ENCODE measurements at places on chromosomes 3 and 15. TPM values are rescaled to one million over a fixed set of nuclear protein-coding genes. Genes with fewer than 3 reads are reported as not detected.

DNA sequence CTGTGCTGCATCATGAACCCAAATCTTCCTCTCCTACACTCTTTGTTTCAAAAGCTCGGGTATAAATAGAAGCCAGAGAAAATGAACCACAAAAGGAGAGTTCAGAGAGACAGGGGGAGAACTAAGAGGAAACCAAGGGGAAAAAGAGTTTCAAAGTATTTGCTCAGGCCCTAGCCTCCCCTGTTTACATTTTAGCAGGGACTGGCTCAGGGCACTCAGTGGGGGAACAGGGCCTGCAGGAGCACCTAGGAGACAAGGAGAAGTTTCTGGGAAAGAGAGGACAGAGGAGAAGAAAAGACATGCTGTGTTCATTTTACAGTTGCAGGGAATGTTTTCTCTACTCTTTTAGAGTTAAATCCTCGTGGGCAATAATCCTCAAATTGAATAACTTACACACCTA is 8.5 kb upstream of the IL17RD start:
- no peak overlapping the region for H3K4me3 ChIP-seq
- H3K4me1 ChIP-seq = no peaks in the 10 kb centered on the region
- no peak overlapping the region for H3K27ac ChIP-seq
- no peaks in the 10 kb centered on the region for H3K27me3 ChIP-seq
- no peak for DNase-seq

DNA sequence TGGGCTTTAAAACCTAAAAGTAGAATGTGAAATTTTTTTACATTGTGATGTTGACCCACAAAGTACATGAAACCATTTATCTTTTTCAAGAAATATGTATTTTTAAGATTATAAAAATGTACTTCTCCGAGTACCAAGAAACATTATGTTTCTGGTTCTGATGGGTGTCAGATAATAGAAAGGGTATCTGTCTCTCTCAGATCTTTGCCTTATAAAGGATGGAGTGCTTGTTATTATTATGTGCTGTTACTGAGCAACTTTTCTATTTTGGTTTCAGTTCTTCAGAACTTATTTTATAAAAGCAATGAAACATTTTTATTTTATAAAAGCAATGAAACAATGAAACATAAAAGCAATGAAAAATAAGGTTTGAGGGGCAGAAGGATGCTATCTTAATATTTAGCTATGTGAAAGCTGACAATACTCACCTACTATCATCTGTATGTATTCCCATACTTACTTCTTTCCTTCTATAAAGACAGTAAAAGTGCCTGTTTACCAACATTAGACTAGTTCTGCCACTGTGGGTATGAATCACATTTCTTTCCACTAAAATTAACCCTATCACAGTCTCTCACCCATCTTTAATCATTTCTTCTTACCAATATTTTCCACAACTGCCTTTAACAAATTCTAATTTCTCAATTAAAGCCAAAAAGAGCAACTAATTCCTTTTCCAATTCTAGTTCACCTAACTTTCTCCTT is 540.7 kb upstream of the KCNMB2 start:
- no peaks in the 10 kb centered on the region for H3K4me1 ChIP-seq
- no peak for DNase-seq
- no peak overlapping the region for H3K4me3 ChIP-seq
- no peak overlapping the region for H3K27ac ChIP-seq
- H3K27me3 ChIP-seq = no peaks in the 10 kb centered on the region

GRCh38 chr3:117144853-117145252 is 435.3 kb downstream of the TUSC7 start:
- H3K4me3 ChIP-seq = no peak overlapping the region
- H3K36me3 ChIP-seq = no peaks in the 10 kb centered on the region
- no peaks in the 10 kb centered on the region for H3K4me1 ChIP-seq
- no peaks in the 10 kb centered on the region for H3K27me3 ChIP-seq
- H3K27ac ChIP-seq = no peak overlapping the region

DNA sequence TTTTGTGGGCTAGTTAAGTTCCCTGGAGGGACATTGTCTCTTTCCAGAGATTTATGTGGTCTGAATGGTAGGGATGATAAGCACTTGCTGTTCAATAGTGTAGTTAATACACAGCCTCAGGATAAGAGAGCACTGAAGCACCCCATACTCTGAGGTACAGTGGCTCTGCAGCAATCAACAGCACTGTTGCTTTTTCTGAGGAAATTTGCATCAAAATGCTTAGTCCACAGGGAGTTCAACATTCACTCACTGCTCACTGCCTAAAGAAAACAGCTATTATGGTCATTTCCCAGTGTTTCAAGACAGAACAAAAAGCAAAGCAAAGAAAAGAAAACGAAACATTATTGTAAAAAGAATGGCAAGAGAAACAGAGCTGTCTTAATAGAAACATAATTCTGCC is 441.9 kb downstream of the PLOD2 start:
- no peaks in the 10 kb centered on the region for H3K36me3 ChIP-seq
- DNase-seq = no peak
- H3K27ac ChIP-seq = no peak overlapping the region
- no peak overlapping the region for H3K4me3 ChIP-seq
- no peaks in the 10 kb centered on the region for H3K27me3 ChIP-seq
- no peaks in the 10 kb centered on the region for H3K4me1 ChIP-seq

Gene CATSPER2
- total RNA-seq = 3.6 TPM

- no peaks in the 10 kb centered on the region for H3K36me3 ChIP-seq
- H3K4me3 ChIP-seq = no peak overlapping the region
- H3K4me1 ChIP-seq = no peaks in the 10 kb centered on the region
- no peaks in the 10 kb centered on the region for H3K27me3 ChIP-seq
- DNase-seq = no peak
Observed at GRCh38 chr15:28890711-28891495, 5.1 kb downstream of the APBA2 start.

Gene GXYLT2
- total RNA-seq = 5.6 TPM

DNA sequence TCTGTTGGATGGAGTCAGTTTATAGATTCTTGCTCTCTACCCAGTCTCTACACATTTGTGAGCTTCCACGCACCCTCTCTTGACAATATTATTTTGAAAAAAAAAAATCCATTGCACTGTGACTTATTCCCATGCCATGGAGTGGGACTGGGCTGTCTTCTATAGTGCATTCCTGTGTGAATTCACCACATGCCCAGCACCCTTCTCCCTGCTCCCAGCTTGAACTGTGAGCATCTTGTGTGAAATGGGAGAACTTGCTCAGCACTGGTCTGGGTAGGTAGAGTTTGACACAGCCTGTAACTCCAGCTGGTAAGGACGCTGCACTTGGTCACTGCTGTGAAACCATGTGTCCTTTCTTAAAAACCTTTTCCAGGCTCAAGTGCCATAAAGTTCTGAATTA is 91.9 kb downstream of the ARNT2 start:
- H3K4me3 ChIP-seq = no peak overlapping the region
- peaks cover 3% of the 10 kb centered on the region for H3K4me1 ChIP-seq
- no peaks in the 10 kb centered on the region for H3K27me3 ChIP-seq
- DNase-seq = no peak
- H3K27ac ChIP-seq = no peak overlapping the region
- H3K36me3 ChIP-seq = no peaks in the 10 kb centered on the region

DNA sequence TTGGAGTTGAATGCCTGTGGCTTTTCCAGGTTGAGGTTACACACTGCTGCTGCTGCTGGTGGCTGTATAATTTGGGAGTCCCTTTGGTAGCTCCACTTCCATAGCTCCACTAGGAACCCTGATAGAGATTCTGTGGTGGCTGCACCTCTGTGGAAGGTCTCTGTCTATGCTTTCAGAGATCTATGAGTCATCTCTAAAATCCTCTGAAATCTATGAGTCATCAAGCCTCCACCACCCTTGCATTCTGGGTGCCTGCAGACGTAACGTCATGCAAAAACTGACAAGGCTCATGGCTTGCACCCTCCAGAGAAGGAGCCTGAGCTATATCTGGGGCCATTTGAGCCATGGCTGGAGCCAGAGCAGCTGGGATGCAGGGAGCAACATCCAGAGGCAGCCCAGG is 1037.0 kb upstream of the CFAP20DC start:
- H3K4me3 ChIP-seq = no peak overlapping the region
- peaks cover 11% of the 10 kb centered on the region for H3K4me1 ChIP-seq
- peaks cover 5% of the 10 kb centered on the region for H3K27me3 ChIP-seq
- DNase-seq = peak; percentile 32
- H3K27ac ChIP-seq = no peak overlapping the region

GRCh38 chr3:183210341-183210740 is 42.7 kb upstream of the B3GNT5 start:
- H3K4me3 ChIP-seq = no peak overlapping the region
- no peak for DNase-seq
- H3K36me3 ChIP-seq = no peaks in the 10 kb centered on the region

GRCh38 chr3:100540791-100541334 is 48.4 kb downstream of the TMEM45A start:
- no peaks in the 10 kb centered on the region for H3K36me3 ChIP-seq
- H3K4me3 ChIP-seq = no peak overlapping the region
- H3K27ac ChIP-seq = no peak overlapping the region
- no peaks in the 10 kb centered on the region for H3K27me3 ChIP-seq
- no peak for DNase-seq

DNA sequence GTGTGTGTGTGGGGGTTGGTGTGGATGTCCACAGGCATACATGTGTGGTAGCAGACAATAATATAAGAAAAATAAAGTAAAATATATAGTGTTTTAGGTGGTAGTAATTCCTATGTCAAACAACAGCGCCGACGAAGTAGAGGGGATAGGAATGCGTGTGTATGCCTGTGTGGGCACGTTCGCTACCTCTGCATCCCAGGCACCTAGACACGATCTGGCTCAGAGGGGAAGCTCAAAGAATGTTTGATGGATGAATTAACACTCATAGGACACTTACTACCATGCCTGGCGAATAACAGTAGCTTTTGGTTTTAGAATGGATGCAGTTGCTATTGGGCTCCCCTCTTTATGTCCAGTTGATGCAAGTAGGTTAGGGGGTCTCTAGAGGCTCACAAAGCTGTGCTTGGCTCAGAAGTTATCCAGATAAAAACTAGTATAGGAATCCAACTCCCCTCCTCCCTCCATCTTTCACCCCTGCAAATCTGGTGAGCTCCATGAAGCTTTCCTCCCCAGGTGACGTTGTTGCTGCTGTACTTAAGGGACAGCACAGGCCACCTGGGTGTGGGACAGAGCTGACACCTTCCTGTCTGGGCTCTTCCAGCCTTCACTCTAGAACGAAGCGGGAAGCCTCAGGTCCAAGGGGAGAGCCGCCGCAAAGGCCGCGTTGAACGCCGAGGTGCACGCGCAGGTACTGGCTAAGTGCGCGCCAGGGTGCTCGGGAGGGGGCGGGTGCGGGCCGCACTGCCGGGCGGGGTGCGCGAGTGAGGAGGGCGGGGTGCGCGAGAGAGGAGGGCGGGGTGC is 192.6 kb upstream of the LYSMD4 start:
- peak overlapping the region; percentile 36 for H3K27ac ChIP-seq
- peaks cover 14% of the 10 kb centered on the region for H3K4me1 ChIP-seq
- H3K4me3 ChIP-seq = peak overlapping the region; percentile 52
- no peaks in the 10 kb centered on the region for H3K36me3 ChIP-seq
- peaks cover 10% of the 10 kb centered on the region for H3K27me3 ChIP-seq

DNA sequence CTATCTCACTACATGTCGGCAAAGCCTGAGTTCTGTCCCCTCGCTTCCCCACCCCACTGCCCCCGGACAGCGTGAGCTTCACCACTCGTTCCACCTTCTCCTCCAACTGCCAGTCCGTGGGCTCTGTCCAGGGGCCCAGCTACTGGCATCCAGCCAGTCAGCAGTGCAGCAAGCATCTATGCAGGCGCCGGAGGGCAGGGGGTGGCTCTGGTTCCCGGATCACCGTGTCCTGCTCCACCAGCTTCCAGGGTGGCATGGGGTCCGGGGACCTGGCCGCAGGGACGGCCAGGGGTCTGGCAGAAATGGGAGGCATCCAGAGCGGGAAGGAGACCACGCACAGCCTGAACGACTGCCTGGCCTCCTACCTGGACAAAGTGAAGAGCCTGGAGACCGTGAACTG is 20.4 kb downstream of the CMTM8 start:
- H3K36me3 ChIP-seq = no peaks in the 10 kb centered on the region
- no peak for DNase-seq
- no peaks in the 10 kb centered on the region for H3K27me3 ChIP-seq
- H3K4me1 ChIP-seq = peaks cover 7% of the 10 kb centered on the region

Gene ZIC1
- total RNA-seq = not detected

GRCh38 chr3:80351201-80351600 is 583.4 kb upstream of the ROBO1 start:
- no peak overlapping the region for H3K4me3 ChIP-seq
- no peaks in the 10 kb centered on the region for H3K27me3 ChIP-seq
- DNase-seq = no peak
- no peaks in the 10 kb centered on the region for H3K36me3 ChIP-seq
- H3K27ac ChIP-seq = no peak overlapping the region

DNA sequence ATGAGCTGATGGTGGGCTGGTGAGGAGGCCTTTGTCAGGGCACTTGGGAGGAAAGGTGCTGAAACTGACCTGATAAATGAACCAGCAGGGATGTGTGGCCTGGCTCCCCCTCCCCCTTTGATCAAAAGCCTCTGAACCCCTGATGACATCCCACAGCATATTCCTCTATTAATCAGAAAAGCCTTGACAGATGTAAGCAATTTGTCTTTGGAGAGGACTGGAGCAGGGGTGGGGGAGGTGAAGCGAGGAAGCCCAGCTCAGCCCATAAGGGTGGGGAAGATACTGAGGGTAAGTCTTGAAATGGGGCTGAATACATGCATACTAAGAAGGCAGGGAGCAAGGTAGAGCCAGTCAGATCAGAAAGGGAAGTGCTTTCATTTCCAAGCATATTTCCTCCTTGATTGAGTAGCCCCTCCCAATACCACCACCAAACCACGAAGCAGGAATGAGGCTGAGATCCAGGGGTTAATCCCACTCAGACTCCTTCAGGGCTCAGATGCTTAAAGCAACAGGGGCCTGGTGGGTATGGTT is 34.7 kb upstream of the MRPS22 start:
- no peaks in the 10 kb centered on the region for H3K36me3 ChIP-seq
- H3K4me3 ChIP-seq = no peak overlapping the region
- peak overlapping the region; percentile 99 for H3K27ac ChIP-seq
- H3K27me3 ChIP-seq = no peaks in the 10 kb centered on the region
- H3K4me1 ChIP-seq = peaks cover 96% of the 10 kb centered on the region

DNA sequence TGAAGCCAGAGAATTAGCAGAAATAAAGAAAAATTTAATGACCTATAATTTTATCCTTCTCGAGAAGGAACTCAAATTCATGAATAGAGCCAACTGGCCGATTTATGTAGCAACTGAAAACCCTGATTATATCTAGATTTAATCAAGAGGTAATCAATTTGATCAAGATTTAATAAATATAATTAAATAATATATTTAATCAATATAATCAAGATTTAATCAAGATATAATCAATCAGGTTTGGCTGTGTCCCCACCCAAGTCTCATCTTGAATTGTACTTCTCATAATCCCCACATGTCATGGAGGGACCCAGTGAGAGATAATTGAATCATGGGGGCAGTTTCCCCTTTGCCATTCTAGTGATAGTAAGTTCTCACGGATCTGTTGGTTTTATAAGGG is 181.2 kb upstream of the CDIN1 start:
- H3K27ac ChIP-seq = no peak overlapping the region
- H3K4me3 ChIP-seq = no peak overlapping the region
- H3K4me1 ChIP-seq = no peaks in the 10 kb centered on the region
- DNase-seq = no peak

DNA sequence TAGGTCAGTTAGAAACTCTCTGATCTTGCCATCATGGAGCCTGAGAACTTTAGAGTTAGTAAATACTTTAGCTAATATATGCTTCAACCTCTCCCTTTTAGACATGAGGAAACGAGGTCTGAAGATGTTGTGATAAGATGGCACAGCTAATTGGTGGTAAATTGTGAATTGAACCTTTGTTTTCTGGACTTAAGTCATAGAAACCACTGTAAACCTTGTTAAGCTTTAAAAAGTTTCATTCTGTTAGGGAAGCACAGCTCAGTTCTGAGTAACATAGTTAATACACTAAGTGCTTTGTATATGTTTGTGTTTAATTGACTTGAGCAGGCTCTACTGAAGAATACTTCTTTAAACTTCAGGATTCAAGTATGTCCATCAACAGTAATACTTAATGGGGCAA is 108.6 kb downstream of the AKAP13 start:
- peaks cover 13% of the 10 kb centered on the region for H3K4me1 ChIP-seq
- H3K4me3 ChIP-seq = no peak overlapping the region
- no peaks in the 10 kb centered on the region for H3K36me3 ChIP-seq
- H3K27ac ChIP-seq = no peak overlapping the region
- no peaks in the 10 kb centered on the region for H3K27me3 ChIP-seq

Data from HCT116 (cell line).